GM03348 (cell line): ENCODE measurements at places on chromosomes 12 and 14.

- no peak for DNase-seq
Observed at GRCh38 chr14:92496191-92496857, 17.3 kb upstream of the RIN3 start.

DNA sequence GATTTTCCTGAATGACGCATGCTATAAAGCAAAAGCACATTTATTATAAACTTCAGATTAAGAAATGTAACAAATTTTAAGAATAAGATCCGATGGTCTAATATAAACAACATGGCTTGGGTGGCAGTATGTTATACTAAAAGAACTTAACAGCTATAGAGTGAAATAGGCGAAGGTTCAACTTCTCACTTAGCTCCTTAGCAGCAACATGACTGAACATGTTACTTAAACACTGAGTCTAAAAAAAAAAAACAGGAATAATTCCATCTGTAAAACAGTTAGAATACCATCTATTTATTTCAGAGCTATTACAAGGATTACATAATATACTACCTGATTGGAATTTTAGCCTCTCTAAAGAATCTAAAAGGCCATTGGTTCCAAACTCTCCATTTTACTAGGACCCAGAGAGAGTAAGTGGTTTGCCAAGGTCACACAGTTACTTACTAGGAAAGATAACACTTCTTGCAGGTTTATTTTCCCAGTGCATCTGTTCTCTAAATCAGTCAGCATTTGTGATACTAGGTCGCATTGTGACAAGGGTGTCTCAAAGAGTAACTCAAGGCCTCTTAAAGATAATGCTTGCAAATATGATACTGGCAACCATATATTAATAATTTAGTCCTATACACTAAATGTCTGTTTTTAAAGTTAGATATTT, 14.8 kb downstream of the OSBPL8 start:
- DNase-seq: no peak

DNA sequence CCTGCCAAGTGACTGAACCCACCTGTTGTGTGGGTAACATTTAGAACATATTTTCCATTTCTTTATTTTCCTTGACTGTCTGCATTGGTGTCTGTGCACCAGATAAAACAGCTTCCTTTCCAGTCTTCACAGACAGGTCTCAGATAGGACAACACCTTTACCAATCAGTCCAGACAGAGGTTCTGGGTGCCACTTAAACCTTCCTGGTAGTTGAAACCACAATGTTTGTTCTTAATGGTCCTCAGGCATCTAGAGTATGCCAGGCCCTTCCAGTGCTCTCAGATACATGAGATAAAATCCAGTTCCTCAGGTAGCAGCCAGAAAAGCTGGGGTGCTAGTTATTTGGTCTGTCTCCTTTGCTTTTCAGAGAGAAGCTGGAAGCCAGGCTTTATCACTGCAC, 7.0 kb upstream of the CLEC2D start:
- DNase-seq: no peak

DNA sequence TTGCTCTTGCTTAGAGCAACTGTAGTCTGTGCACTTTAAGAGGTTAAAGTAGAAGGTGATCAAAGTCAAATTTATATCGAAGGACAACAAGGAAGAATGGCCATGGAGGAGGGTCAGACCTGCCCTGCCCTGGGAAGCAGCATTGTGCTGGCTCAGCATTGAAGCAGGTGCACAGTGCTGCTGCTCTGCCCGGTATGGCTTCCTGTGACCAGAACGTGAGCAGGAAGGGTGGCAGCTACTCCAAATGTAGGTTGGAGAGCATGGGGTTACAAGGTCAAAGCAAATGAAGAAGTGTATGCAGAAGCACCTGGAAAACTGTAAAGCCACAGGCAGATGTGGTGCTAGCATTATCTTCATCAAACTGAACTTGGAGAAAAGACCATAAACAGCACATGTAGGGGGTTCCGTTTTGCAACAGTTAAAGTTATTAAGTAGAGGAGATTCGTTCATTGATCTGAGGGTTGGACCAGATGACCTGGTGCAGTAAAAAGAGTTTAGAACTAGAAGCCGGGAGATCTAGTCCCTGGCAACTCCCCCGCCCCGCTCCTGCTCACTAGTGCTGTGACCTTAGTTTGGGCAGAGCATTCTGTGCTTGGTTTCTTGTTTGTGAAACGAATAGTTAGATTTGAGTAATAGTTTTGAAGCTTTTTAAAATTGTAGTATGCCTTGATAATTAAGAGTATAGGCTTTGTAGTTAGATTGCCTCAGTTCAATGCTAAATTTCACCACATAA, 84.2 kb downstream of the SCN8A start:
- no peak for DNase-seq

GRCh38 chr14:33120341-33120740, 181.7 kb downstream of the NPAS3 start:
- DNase-seq: peak; percentile 19

DNA sequence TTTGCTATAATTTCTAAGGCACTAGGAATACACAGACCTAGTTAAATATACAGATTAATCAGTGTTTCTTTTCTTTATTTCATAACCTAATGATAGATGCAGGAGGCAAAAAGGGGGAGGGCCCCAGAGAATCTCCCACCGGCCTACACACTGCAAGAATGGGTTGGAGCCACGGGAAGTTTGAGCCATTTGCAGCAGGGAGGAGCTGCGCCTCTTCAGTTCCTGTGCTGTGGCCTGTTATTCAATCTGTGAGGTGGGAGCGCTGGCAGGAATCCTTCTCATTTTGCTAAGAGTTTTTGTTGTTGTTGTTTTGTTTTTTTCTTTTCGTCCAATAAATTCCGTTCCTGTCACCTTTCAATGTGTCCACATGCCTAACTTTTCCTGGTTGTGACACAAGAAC, 251.3 kb upstream of the RPL10L start:
- DNase-seq: no peak

- DNase-seq: peak; percentile 24
Observed at GRCh38 chr12:100185361-100185894, 15.2 kb upstream of the ACTR6 start.

DNA sequence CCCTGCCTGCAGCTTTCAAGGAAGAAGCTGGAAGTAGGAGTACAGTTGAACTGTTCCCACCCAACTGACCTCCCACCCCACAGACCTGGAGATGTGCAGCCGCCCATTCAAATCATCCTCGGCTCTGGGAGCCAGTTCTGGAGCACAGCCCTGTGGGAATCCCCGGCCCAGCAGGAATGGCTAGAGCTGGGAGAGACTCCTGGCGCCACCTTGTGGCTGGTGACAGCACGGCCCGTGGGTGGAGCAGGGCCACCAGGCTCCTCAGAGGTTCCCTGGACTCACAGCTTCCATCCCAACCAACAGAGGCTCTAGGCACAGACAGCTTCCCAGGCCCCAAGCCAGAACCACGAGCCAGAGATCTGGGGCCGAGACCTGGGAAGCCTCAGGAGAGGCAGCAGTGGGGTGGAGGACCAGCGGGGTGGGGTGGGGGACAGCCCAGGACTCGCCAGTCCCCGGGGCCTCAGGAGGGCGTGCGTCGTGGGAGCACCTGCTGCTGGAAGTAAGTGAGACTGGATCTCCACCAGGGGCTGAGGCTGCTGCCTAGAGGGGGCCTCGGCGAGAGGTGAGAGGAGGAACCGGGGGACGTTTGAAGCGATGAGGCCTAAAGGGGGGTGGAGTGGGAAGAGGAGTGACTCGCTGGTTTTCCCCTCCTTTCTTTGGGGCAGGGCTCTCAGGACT, 43.4 kb downstream of the RNF34 start:
- DNase-seq: peak; percentile 95

DNA sequence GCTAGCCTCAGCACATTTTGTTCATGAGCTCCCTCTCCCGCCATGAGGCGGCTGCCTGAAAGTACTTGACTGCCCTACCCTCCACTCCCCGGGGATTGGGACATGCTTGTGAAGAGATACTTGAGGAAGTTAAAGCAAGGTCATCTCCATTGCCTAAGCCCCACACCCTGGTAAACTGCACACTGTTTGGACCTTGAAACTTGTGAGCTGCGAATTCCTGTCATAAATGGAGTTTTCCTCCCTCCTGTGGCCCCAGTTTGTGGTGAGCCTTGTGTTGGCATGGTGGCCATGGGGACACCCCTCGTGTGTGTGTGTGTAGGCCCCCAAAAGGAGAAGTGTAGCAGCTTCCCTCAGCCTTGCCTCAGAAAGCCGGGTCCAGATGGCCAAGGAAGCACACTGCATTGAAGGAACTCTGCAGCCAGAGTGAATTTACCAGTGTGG, 395.5 kb downstream of the ZFP36L1 start:
- DNase-seq: no peak

GRCh38 chr12:25811656-25812126, 146.8 kb upstream of the RASSF8 start:
- DNase-seq: peak; percentile 33

DNA sequence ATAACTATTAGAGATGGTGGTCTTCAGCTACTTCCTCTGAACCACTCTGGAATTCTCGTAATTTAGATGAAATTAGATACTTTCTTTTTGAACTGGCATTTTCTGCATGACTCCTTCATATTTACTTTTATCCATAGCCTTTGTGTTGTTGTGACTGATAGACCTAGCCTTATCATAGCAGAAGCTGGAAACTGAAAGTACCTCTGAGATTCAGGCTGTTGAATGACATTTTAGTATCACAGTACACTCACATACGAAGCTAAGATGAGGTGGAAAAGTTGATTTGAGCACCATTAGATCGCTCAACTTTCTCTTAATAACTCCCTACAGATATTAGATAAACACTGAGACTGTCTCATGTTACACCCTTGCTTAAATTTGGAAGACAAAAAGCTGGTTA, 525.1 kb upstream of the FBXO33 start:
- DNase-seq: no peak

- no peak for DNase-seq
Observed at GRCh38 chr14:76313852-76314251, 62.1 kb upstream of the ESRRB start.

DNA sequence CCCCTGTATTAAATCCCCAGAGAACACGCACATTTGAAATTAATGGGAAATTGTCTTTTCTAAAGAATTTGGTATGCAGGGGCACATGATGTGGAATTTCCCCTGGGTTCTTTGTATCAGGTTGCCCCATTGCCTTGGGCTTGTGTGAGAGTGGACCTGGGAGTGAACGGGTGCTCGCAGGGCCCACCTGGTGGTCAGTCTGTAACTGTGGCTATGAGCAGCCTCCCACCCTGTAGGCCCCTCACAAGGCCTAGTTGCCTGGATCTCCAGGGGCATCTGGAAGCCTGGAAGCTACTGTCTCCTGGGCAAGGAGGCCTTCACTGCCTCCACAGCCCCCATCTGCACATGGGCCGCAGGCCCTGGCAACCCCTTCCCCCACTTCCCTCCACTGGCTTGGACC, 96.7 kb downstream of the SLC25A47 start:
- DNase-seq: no peak

- DNase-seq: no peak
Observed at GRCh38 chr12:98401427-98401826, 114.0 kb upstream of the TMPO start.

- no peak for DNase-seq
Observed at GRCh38 chr14:24874514-24875202, 175.3 kb downstream of the STXBP6 start.

GRCh38 chr14:35752380-35752779, 56.7 kb downstream of the RALGAPA1 start:
- DNase-seq: no peak

GRCh38 chr12:1918884-1919236, 408 bp upstream of the CACNA2D4 start:
- DNase-seq: peak; percentile 4

- DNase-seq: no peak
Observed at GRCh38 chr12:132449565-132450417, 40.2 kb upstream of the FBRSL1 start.

- DNase-seq: no peak
Observed at GRCh38 chr14:80584744-80585505, 356.6 kb downstream of the CEP128 start.

DNA sequence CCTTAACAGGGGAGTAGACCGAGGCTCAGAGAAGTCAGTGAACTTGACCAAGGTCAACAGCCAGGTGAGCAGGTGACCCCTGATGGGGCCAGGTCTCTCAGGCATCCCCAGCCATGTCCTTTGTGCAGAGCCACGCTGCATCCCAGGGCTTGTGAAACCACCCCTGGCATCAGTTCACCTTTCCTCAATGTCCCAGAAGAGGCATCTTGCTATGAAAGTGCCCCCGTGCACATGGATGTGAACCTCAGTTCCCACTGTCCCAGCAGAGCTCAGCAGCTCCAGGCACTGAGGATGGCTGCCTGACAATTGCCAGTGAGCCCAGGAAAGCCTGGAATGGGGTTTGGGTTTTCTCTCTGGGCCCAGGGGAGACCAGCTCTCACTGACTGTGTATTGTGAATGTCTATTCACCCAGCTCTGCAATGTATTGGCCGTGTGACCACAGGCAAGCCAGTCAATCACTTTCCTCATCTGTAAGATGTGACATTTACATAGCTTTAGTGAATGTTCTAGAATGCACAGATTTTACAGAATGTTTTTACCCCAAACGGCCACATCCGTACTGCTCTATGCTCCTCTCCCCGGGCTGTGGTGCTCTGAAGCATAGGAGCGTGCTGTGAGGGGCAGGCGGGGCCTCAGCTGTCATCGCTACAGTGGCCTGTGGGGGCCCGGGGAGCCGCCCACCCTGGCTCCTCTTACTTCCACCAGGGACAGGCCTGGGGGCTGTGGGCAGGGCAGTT, 4.9 kb downstream of the CACNA2D4 start:
- DNase-seq: no peak

DNA sequence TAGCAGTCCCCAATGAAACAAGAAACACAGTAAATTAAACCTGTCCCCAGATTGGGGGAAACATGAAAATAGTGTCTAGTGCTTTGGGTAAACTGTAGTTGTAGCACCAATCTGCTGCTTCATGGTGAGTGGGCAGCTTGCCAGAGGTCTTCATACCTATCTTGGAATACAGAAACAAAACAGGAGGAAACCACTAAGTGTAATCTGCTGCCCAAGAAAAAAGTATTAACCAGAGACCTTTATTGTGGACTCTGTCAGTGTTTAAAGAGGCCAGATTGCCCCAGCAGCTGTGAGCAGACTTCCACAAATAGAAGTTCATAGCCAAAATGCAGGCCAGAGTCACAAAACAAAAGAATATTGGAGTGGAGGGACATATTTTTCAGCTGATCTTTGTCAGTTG, 2.3 kb downstream of the ISCU start:
- DNase-seq: no peak

DNA sequence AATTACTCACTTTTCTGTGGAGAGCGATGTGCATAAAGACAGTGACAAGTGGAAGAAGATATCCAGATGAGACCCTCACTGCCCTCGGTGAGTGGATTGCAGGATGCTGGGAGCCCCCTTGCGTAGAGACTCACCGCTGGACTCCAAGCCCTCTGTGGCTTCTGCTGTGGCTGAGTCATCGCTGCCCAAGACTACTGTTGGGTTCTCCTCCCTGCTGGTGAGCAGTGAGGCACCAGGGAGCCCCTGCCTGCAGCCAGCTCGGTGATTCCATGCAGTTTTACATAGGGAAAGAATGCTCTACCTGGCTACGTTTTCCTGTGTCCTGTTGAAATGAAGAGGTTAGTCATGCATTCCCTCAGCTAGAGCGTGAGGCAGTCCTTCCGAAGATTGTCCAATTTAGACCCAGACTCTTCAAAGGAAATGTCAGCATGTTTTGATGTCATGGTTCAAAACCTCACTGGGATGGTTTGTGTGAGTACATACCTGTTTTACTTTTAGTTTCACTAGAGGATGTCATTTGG, 28.2 kb downstream of the TRAF3 start:
- peak; percentile 35 for DNase-seq

GRCh38 chr14:34465069-34465859, 3.2 kb upstream of the SPTSSA start:
- DNase-seq: no peak
